ENCODE measurements at places on chromosomes 7 and 10.

DNA sequence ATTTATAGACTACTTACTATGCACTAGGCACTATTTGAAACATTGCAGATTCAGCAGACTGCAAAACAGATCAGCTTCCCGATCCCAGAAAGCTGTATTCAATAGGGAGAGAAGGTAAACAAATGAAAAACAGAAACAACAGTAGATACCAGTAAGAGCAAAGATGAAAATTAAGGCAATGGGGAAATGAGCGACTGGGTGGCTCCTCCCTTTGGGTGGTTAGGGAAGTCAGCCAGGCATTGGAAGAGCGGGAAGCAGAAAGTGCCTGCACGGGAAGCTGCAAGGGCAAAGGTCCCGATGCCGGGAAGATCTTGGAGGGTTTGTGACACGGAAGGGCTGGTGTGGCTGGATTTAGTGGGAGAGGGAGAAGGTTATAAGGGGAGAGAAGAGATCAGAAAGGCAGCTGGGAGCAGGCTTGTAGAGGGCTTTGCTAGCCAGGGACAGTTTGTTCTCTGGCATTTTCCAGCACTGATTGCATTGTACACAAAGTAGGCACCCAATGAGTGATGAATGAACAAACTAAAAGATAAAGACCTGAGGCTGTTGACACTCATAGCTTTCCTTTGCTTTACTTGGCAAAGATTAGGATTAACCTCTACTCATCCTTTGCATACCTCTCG is 67.8 kb downstream of the NAMPT start:
- peak; percentile 9 for DNase-seq

- no peak for DNase-seq
Measured at GRCh38 chr7:121872831-121873288, at the start of gene PTPRZ1. TSS of gene PTPRZ1 (plus strand) at chr7:121873161. CDS start at chr7:121873500, 339 bp downstream.

DNA sequence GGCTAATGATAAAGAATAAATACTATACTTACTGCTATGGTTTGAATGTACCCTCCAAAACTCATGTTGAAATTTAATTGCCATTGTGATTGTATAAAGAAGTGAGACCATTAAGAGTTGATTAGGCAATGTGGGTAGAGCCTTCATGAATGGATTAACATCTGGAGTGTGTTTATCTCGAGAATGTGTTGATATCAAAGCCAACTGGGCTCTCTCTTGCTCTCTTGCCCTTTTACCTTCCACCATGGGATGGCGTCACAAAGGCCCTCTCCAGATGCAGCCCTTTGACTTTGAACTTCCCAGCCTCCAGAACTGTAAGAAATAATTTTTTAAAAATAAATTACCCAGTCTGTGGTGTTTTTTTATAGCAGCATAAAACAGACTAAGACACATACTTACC is 50.1 kb upstream of the GHITM start:
- DNase-seq = no peak

DNA sequence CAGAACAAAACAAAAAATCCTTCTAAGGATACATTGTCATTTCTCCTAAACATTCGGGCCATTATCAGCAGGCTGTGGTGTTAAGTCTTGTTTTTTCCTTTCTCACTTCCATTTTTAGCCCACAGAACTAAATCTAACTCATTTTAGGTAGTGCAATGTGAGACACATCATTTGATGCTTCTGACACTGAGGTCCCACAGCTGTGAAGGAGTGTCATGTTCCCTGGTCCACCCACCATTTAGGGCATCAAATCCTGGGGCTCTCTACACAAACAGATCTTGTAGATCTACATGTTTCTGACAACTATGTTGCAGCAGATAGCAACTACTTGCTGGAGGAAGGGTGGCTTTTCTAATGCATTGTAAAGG is 232.5 kb upstream of the IGFBP3 start:
- DNase-seq = no peak

GRCh38 chr10:96591946-96592345 is 5.1 kb upstream of the TM9SF3 start:
- DNase-seq = no peak

- DNase-seq = no peak
Measured at GRCh38 chr7:14850039-14850438, 52.5 kb downstream of the DGKB start.

GRCh38 chr10:99484626-99485581 is 47.8 kb upstream of the NKX2-3 start:
- no peak for DNase-seq

DNA sequence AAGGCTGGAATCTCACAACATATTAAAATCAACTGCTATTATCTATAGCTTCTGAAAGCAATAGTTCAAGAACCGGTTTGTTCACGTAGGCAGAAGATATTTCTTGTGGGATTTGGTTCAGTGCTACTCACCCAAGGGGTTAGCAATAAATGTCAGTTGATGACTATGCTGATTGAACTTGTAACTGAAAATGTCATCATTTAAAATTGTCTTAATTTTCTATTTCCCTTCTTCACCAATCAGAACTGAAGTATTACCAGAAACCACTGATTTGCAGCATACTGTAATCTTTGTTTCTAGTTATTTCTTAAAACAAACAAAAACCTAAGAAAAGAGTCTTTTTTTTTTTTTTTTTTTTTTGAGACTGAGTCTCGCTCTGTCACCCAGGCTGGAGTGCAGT is 46.1 kb downstream of the CPEB3 start:
- DNase-seq = no peak

- no peak for DNase-seq
Measured at GRCh38 chr7:94397722-94398121, 3.0 kb downstream of the COL1A2 start.

DNA sequence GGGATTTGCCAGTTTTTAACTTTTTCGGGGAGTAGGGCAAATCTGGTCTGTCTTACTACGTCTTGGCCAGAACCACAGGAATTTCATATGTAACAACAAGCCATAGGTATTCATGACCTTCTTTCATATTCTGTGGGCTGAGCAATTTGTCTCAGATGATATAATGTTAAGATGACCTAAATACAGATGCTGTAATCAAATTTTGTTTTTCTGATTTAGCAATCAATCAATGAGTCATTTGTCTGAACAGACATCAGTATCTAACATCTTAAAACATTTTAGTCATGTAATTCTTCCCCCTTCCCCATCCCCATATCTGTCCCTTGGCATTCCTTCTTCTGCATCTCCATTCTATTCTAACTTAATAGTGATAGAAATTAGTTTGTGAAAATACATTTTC is 24.8 kb upstream of the NME8 start:
- DNase-seq = no peak

- DNase-seq = no peak
Measured at GRCh38 chr10:47291682-47292081, 8.3 kb upstream of the GDF10 start.

- no peak for DNase-seq
Measured at GRCh38 chr7:47634273-47634672, 52.4 kb upstream of the TNS3 start.

GRCh38 chr10:35854661-35855060 is 212.6 kb upstream of the FZD8 start:
- no peak for DNase-seq

Measured in BJ (cell line).